ENCODE measurements at places on chromosomes 7 and 10.

- peak; percentile 45 for DNase-seq
These were observed 841 bp downstream of the GLUD1 start for GRCh38 chr10:87093632-87094372.

GRCh38 chr10:78620985-78621799 lies 447.6 kb upstream of the ZMIZ1 start:
- no peak for DNase-seq

- no peak for DNase-seq
These were observed 65.1 kb downstream of the ATXN7L1 start for GRCh38 chr7:105811189-105811847.

GRCh38 chr7:22255834-22256233 lies 101.1 kb downstream of the RAPGEF5 start:
- DNase-seq: no peak

- no peak for DNase-seq
These were observed 852.8 kb upstream of the CELF2 start for GRCh38 chr10:10164848-10165247.

DNA sequence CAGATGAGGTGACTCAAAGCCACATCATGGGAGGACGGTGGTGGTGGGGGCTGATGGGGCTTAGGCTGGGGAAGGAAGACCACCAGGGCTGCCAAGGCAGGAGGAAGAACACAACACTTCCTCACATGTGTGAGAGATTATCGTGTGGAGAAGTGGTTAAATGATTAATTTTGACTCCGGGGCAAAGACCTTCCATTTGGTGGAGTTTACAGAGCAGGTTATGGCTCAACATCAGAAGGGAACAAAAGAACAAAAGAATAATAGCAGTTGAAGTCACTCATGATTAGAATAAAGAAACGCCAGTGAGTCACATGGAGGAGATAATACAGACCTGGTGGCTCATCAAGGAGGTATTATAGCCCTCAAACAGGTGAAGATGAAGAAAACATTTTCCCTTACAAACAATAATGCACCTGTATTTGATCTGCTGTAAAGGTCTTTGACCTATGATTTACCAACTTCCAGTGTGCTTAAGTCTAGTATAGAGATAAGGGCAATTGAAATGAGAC lies 170.1 kb downstream of the PKD1L1 start:
- no peak for DNase-seq

- no peak for DNase-seq
These were observed 29.2 kb upstream of the GALNTL5 start for GRCh38 chr7:151927011-151927410.

DNA sequence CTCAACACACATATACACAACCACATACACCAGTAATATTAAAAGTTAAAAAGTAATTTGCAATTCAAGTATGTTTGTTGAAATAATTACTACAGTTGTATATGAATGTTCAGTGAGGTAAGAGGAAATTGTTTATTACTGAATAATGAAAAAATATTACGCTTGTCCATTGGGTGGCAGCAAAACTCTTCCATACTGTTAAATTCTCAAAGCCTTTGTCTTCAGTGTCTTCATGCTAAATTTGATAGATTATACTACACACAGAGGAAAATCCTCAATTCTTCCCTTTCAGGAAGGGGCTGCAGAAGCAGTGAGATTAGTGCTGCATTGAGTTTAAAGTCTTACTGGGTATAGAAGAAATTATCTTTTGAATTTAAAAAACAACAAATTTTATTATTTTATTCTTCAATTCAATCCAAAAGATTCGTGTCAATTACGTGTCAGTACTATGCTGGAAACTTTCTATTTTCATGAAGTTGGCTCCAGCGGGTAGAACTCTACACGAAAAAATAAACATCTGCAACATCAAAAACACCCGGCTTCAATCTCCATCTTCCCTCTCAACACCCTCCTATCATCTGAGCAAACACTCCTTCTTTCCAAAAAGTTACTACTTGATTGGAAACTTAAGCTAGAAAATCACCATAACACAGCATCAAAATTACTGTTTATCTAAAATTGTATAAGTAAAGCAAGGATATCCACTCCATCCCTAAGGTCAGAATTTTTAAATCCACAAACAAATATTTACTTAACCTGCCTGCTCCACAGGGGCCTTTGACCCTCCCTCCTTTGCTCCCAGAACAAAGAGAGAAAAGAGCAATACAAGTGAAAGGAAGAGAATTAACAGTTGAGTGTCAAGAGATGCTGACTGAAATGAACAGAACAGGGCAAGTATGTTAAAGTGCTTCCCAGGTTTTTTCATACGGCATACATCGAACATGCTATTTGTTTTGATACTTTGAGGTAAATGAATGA lies 37.0 kb upstream of the TES start:
- peak; percentile 51 for DNase-seq

- DNase-seq: peak; percentile 27
These were observed 106.3 kb downstream of the GRK5 start for GRCh38 chr10:119313644-119314043.
